Activated CD8-positive, alpha-beta T cell treated with anti-CD3 and anti-CD28 coated beads for 36 hours (primary cell): ENCODE measurements at places on chromosomes 1 and 21.

DNA sequence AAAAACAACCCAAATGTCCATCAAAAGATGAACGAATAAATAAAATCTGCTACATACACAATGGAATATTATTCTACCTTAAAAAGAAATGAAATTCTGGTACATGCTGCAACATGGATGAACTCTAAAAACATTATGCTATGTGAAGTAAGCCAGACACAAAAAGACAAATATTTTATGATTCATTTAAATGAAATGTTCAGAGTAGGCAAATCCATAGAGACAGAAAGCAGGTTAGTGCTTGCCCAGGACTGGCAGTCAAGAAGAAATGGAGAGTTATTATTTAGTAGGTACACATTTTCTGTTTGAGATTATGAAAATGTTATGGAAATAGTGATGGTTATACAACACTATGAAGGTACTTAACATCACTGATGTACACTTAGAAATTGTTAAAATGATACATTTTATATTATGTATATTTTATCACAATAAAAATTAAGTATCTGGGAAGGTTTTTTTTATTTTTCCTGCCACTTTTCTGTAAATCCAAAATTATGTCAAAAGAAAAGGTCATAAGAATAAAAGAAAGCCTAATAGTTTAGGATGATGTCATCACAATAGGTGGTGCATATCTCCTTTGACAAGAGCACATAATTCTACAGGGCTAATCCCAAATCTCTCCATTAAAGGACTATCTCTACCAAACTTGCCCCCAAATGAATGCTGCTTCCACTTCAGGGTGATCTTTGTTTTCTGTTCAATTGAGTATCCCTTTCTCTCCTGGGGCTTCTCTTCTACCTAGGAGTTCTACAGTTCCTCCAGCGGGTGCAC, 40.2 kb upstream of the FCER1A start:
- no peak for DNase-seq

GRCh38 chr1:18526436-18527275, 45.9 kb downstream of the KLHDC7A start:
- no peak for DNase-seq

- peak; percentile 57 for DNase-seq
These were observed 39.9 kb downstream of the F5 start for GRCh38 chr1:169546087-169546995.

DNA sequence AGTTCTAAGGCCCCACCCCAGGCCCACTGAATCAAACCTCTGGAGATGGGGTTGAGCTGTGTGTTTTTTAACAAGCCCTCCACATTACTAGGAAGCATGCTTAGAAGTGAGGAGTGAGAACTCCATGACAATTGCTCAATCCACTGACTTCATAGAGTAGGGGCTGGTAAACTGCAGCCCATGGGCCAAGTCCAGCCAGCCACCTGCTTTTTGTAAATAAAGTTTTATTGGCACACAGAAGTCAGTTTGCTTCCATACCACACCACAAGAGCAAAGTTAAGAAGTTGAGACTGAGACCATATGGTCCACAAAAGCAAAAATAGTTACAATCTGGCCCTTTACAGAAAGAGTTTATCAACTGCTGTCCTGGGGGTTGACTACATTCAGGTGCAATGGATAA, 309.2 kb downstream of the SETD4 start:
- DNase-seq, result no peak

- DNase-seq, result no peak
These were observed 1.7 kb upstream of the NENF start for GRCh38 chr1:212430955-212431394.

- DNase-seq, result no peak
These were observed 1.0 kb downstream of the CCDC181 start for GRCh38 chr1:169426174-169426705.

DNA sequence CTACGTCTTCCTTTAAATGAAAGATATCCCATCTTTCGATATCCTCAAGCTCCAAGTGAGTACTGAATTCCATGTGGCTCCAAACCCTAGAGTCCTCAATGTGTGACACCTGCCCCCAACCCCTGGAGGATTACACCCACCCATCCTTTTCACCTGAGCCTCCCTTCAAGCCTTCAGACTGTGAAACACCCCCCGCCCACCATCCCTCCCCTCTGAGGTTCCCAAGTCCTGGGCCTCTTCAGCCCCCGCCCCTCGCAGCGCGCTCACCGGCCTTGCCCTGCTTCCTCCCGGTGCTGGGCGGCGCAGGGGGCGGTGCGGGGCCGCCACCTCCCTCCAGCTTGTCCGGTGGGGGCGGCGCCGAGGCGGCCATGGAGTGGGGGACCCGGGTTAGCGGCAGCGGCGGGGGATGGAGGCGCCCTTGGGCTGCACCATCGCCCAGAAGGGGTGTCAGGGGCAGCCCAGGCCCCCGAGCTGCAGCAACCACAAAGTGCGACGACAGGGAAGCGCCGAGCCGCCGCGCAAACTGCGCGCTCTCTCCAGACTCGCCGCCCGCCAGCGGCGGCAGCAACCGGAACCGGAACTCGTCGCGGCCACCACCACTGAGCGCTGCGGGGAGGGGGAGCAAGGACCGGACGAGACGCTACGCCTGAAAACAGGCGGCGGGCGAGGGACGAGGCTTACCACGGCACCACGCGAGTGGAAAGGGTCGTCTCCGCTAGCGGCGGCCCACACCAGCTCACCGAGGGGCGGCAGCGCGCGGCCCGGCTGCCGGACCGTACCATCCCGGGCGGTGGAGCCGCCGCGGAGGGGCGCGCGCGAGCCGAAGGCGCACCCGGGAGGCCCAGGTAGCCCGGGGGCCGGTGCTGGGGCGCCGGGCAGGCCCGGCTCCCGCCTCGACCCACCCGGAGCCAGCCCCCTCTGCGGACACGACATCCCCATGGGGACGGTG, at the start of gene PYGO2:
TSS of gene PYGO2 (minus strand) at position 576 of the 949 bp plus-strand sequence. CDS start at position 370, 206 bp downstream.
- DNase-seq, result peak; percentile 87

DNA sequence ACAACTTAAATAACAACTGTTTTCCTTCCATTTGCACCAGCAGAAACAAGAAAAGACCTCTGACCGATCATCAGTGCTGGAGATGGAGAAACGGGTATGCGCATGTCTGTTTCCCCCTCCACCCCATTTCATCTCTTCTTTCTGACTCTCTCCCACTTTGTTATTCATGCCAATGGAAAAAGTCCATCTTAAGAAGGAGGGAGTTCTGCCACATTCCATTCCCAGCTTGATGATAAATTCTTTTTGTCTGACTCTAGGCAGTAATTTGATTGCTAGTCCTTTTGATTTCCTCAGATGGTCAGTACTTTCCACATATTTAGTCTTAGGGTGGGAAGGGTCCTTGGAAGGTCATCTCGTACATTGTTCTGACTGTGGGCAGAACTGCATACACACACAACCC, 142.5 kb downstream of the SYT2 start:
- no peak for DNase-seq

DNA sequence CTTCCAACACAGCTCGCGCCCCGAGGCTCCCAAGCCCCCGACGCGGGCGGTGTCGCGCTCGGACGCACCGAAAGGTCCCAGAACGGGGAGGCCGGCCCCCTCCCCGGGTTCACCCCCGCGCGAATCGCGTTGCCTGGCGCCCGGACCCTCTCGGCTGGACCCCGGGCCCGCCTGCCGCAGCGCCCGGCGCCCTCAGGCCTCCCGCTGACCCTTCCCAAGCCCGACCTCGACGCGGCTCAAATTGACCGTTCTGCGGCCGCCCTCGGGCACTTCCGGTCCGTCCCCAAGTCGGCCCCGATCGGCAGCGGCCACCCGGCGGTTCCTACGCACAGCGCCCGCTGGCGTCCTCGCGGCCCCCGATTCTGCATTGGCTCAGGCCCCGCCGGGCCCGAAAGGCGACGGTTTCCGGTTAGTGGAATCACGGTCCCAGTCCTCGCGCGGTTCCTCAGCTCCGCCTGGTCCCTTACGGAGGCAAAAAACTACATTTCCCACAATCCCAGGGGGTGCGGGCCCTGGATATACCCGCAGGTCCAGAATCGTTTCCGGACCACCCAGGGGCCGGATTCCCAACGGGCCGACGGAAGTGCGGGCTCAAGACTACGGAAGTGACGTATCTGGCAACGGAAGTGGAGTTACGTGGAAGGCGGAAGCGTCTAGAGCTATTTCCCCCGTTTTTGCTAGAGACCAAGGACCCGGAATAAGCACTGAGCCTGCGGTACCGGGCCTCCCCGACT, at the start of gene AURKAIP1:
TSS of gene AURKAIP1 (minus strand) at position 279 of the 734 bp plus-strand sequence. CDS start 451 bp downstream, outside the sequence.
- DNase-seq, result peak; percentile 99

DNA sequence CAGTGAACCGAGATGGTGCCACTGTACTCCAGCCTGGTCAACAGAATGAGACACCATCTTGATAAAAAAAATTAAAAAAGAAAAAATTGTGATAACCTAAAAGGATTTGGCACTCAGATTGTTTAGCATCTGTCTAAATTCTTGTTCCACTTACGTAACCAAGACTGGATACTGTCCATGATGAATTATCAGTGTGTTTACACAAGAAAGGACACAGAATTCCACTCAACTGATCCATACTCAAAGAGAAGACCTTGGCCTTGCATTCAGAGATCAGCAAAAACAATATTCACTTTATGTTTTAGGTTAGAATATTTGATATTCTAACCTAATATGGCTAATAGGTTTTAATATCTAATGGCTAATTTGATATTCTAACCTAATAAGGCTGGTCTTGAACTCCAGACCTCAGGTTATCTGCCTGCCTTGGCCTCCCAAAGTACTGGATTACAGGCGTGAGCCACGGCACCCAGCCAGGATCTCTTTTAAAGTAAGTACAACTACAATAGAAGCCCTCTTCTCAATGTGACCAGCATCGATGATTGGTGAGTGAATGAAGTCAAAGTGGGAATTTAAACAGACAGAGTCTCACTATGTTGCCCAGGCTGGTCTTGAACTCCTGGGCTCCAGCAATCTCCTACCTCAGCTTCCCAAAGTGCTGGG, 43.1 kb upstream of the COX20 start:
- no peak for DNase-seq

- peak; percentile 43 for DNase-seq
These were observed 996 bp upstream of the TMEM51 start for GRCh38 chr1:15152318-15153183.

DNA sequence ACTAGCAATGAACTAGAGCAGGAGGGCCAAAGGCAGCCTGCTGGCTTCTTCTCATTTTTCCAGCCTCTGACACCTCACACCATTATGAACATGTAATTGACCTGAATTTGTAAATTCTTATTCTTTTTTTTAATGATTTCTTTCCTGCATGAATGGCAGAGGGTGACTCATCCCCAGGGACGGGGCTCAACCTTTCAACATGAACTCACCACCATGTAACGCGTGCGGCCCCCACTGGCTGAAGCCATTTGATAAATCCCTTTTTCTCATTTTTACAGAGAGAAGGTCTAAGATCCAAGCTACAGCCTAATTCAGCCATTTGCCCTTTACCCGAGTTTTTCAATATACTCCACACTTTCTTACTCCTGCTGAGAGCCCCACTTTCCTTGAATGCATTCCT, 9.3 kb upstream of the ETS2 start:
- peak; percentile 60 for DNase-seq

GRCh38 chr1:243842161-243842560, 7.9 kb downstream of the AKT3 start:
- no peak for DNase-seq

GRCh38 chr1:155105604-155106011, 22.1 kb upstream of the EFNA1 start:
- DNase-seq, result no peak

DNA sequence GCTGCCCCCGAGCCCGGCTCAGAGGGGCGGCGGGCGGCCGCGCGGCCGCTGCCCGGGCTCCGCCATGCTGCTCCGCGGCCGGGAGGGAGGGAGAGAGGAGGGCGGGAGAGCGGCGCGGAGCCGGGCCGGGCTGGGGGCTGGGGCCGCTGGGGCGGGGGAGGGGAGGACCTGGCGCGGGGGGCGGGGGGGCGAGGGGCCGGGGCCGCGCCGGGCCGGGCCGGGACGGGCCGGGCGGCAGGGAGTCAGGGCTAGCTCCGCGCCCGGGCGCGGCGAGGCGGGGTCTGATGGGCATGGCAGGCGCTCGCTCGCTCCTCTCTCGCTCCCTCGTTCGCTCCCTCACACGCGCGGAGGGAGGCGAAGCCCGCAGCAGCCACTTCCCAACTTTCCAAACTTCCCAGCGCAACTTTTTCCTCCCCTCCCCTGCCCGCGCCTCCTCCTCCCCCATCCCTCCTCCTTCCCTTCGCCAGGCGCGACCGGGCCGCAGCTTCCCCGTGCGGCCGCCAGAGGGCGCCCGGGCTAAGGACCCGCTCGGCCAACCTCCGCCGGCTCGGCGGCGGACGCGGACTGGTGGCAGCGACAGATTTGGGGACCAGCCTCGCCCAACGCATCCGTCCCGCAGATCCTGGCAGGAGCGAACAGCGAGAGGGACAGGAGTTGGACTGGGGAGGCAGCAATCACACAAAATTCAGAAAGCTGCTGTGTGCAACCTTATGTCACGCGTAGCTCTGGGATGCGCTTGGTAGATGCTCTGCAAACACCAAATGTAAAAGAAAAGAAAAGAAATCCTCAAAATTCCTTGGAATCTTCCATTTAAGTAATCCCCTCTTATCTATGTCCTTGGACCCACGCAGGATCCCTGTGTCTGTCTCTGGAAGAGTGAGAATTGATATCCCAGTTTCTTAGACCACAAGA, at the start of gene TRABD2B:
TSS of gene TRABD2B (minus strand) at position 97 of the 912 bp plus-strand sequence.
- DNase-seq, result peak; percentile 63

DNA sequence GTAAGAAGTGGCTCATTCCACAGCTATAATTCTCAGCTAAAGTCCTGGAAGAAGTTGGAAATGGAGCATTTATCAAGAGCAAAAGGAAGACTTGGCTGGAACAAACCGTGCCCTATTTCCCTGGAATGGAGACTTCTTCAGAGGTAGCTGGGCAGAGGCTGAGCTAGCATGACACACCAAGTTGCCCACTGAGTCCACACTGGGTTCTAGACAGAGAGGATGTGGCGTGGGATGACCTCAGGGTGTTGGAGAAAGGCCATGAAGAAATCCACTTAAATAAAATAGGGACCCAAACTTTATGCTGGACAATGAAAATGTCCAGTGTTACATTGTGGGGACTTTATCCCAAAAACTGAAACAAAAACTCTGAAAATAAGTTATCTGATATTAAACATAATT, 116.2 kb downstream of the KCNJ6 start:
- no peak for DNase-seq

DNA sequence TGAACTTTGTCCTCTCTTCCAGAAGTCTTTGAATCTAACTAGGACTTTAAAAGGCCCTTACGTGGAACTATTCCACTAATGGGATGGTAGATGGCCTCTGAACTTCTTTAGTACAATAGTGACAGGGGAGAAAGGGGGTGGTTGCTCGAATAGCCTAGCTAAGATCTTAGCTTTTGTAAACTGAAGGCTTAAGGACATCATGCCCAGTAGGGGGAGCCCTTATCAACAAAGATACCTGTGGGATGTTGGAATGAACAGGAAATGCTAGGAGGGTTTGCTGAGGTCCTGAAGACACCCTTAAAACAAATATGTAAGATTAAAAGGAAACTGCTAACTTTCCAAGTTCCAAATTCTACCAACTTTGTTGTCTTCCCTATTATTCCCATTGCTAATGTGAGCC, 33.2 kb downstream of the NHLH2 start:
- DNase-seq, result peak; percentile 69

- no peak for DNase-seq
These were observed 137.5 kb upstream of the HMGB4 start for GRCh38 chr1:33726274-33726804.
